ENCODE measurements at places on chromosomes 12 and 14.

DNA sequence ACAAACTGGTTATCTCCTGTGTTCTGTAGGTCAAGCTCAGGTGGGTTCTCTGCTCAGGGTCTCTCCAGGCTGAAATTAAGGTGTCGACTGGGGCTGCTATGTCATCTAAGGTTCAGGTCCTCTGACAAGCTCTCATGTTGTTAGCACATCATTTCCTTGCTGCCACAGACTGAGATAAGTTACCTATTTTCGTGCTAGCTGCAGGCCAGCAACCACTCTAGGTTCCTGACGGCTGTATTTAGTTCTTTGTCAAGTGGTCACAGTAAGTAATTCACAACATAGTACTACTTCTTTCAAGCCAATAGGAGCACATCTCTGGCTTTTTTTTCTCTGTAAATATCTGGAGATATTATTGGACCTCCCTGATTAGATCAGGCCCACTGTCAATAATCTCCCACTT, 169.3 kb upstream of the CAND1 start:
- no peak for DNase-seq

DNA sequence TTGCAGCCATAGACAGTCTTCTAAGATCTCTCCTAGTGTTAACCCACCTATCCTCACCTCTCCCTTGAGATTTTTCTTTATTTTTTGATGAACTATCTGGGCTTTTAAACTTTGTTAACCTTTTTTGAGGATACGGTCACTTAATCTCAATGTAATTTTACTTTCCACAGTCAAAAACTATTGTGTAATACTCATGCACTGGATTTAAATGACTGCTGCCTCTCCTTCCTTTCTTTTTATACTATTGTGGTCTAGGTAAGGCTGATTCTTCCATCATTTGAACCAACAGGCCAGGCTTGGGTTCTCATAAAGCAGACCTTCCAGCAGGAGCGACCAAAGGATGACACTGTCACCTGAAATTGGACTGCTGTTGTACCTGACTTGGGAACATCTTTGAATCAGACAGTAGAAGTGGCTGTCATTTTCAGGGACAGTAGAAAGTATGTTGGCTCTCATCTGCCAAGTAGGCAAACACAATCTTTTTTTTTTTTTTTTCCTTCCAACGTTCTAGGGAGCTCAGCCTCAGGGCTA, 689 bp upstream of the PDE3A start:
- DNase-seq = no peak

DNA sequence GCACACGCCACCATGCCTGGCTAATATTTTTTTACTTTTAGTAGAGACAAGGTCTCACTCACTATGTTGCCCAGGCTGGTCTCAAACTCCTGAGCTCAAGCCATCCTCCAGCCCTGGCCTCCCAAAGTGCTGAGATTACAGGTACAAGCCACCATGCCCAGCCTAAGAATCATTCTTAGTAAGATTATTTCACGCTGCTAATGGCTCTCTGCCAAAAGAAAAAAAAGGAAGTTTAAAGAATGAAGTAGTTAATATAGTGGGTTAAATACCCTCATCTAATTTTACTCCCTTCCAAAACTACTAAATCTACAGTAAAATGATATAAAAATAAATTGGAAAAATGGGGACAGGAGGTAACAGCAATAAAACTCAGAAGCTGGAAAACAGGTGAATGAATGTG, 2.6 kb downstream of the ETFRF1 start:
- DNase-seq = no peak

GRCh38 chr12:117919479-117919878, 49.3 kb downstream of the KSR2 start:
- no peak for DNase-seq

DNA sequence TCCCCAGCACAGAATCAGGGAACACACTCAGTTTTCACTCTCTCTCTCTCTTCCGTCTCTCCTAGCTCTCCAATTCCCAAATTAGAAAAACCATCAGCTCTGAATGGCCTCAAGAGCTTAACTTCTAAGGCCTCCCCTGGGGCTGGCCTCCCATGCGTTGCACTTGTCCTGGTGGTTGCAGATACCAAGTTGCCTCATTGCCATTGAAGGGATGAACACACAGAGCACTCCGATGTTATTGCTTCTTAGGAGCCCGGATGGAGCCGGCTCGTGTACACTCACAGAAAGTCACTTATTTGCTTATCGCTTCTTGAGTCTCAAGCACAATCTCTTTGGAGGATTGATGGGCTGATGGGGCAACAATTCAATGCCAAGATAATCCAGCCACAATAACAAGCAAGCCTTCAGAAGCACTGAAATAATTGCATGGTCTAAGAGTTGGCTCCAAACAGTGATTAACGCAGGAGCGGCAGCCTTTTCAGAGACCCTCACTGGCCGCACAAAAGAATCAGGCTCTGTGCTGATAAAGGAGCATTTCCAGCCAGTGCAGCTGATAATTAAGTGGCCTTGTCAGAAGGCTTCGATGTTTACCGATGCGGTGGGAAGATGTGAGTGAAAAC, 175.8 kb upstream of the TMEM132C start:
- no peak for DNase-seq

GRCh38 chr12:51335931-51336330, 10.5 kb downstream of the CELA1 start:
- DNase-seq = no peak

- no peak for DNase-seq
Measured at GRCh38 chr12:75786070-75786469, 245.5 kb downstream of the PHLDA1 start.

DNA sequence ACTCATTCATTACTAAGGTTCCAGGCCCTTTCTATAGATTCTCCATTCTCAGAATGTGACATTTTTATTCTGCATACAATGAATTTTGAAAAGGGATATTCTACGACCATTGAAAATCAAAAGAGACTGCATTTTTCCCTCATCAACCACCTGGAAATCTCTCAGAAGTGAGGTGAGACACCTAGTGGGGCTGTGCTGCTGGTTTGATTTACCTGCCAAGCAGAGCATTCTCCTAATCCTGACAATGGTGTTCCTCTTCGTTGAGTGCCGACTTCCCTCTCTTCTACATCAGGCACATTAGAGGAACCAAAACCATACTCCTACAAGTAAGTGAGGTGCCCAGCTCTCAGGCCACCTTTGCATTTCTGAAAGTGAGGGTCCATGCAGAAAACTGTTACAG, 14.9 kb downstream of the CKB start:
- no peak for DNase-seq

GRCh38 chr12:124289634-124290600, 5.0 kb upstream of the RFLNA start:
- DNase-seq = peak; percentile 41

- no peak for DNase-seq
Measured at GRCh38 chr12:47237751-47238211, 158.0 kb upstream of the AMIGO2 start.

DNA sequence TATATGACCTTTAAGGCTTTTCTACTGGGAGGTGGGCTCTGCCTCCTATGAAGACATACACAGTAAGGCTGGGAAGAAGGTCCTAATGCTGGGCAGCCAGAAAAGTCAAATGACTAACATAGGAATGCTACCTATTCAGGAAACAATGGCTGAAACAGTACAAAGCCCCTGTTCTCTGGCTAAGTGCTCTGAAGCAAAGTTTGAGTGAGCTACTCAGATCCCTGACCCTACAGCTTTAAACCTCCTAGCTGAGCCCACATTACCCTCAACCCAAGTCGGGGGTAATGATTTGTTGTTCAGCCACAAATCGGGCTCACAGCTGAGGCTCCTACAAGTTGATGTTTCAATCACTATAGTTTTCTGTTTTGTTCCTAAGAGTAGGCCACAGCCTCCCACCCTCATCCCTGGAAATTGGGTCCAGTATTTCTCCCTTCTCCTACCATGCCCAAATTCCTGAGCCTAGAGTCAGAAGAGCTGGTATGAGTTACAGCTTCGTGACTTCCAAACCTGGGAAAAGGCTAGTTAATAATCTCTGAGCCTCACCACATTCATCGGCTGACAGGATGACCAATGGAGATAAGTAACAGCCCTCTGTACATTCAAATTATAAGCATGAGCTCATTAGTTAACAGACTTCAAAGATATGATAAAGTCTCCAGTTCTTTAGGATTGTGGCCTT, 46.5 kb downstream of the BTBD7 start:
- no peak for DNase-seq

DNA sequence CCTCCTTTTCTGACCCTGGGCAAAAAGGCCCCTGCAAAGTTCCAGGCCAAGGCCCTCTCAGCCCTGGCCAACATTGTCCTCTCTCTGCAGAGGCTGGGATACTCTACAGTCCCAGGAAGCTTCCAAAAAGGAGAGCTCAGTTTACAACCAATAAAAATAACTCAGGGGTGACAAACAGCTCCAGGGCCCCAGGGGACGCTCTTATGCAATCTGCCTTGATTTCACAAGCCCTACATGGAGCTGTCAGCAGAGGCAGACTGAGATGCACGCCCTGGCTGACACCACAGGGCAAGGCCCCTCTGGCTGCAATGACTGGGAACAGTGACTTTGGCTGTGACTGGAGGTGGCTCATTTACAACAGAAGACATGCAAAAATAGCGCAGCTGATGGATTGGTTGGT, 129.0 kb upstream of the MED13L start:
- peak; percentile 89 for DNase-seq

DNA sequence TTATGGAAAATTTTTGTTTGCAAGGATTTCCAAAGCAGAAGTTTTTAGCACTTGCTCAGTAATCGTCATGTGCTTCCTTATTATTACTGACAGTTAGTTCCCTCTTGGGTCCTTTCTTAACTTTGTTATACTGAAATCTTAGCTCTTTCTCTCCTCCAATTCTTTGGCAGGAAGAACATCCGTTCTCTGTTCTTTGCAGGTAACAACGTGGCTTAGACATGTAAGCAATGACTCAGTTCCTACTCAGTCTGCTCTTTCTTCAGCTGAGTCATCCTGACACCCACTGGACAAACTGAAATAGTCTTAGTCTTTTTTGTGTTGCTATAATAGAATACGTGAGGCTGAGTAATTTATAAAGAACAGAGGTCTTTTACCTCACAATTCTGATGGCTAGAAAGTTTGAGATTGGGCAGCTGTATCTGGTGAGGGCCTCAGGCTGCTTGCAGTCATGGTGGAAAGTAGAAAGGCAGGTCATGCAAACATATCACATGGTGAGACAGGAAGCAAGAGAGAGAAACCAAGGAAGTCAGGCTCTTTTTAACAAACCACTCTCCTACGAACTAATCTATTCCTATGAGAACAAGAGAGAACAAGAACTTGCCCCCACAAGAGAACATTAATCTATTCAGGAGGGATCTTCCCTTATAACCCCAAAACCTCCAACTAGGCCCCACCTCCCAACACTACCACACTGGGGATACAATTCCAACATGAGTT, 49.2 kb downstream of the TESPA1 start:
- DNase-seq = peak; percentile 89

GRCh38 chr14:21233457-21234076, 35.7 kb downstream of the HNRNPC start:
- no peak for DNase-seq

DNA sequence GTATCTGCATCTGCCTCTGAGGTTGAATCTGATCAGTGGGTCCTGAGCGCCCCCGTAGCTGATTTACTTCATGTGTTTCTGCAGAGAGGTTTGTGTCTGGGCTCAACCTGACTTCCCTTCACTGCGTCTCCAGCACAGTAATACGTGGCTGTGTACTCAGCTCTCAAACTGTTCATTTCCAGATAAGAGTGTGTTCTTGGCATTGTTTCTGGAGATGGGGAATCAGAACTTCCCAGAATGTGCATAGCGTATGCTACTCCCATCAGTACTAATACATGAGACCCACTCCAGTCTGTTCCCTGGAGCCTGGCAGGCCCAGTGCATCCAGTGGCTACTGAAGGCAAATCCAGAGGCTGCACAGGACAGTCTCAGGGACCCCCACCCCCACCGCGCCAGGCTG, 1297.2 kb downstream of the TMEM121 start:
- no peak for DNase-seq

DNA sequence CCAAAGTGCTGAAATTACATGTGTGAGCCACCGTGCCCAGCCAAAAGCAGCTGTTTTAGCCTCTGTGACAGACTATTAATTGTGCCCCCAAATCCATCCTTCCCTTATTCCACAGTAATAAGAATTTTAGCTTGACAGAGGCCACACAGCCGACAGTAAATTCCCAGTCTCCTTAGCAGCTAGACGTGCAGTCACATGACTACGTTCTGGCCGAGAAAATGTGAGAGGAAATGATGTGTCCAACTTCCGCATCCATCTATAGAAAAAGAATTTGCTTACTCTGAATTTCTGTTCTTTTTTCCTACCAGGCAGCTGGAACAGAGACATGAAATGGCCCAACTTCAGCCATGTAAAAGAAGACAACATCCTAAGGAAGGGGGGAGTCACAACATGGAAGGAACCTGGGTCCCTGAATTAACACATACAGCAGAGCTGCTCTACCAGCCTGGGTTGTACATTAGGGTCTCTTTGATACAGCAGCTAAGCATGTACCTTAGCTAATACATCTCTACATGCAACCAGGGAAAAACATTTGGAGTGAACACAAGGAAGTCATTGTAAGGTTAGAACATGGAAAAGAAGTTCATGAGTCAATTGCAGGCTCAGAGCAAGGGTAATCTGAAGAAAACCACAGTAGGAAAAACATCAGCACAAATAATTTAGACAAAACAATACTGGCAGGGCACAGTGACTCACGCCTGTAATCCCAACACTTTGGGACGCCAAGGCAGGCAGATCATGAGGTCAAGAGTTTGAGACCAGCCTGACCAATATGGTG, 35.5 kb downstream of the CIT start:
- no peak for DNase-seq

- no peak for DNase-seq
Measured at GRCh38 chr14:65860956-65861611, 448.6 kb downstream of the FUT8 start.

GRCh38 chr12:23561364-23562345, 387.8 kb downstream of the SOX5 start:
- DNase-seq = no peak

- no peak for DNase-seq
Measured at GRCh38 chr14:72532686-72533454, 361.0 kb downstream of the DPF3 start.

GRCh38 chr12:131600160-131600532, 110.7 kb upstream of the SFSWAP start:
- no peak for DNase-seq

DNA sequence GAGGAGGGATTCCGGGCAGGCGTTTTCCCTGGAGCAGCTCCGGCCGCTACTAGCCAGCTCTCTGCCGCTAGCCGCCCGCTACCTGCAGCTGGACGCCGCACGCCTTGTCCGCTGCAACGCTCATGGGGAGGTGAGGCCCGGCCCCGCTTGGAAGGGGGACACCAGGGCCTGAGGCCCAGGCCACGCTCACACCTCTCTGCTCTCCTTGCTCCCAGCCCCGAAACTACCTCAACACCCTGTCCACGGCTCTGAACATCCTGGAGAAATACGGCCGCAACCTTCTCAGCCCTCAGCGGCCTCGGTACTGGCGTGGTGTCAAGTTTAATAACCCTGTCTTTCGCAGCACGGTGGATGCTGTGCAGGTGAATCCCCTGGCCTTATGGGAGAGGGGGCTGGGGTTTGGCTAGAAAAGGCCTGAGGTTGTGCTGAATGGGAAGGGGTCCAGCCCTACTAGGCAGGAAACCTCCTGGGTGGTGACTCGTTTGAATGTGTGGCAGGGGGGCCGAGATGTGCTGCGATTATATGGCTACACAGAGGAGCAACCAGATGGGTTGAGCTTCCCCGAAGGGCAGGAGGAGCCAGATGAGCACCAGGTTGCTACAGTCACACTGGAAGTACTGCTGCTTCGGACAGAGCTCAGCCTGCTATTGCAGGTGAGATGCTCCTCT, 597 bp downstream of the RNF31 start:
- no peak for DNase-seq

- no peak for DNase-seq
Measured at GRCh38 chr12:118044075-118044474, 16.9 kb downstream of the WSB2 start.

Data from HFFc6 (cell line).